ENCODE measurements at places on chromosomes 5 and 9.

- DNase-seq = peak; percentile 92
Measured at GRCh38 chr9:35906923-35907699, 1.1 kb downstream of the HRCT1 start.

DNA sequence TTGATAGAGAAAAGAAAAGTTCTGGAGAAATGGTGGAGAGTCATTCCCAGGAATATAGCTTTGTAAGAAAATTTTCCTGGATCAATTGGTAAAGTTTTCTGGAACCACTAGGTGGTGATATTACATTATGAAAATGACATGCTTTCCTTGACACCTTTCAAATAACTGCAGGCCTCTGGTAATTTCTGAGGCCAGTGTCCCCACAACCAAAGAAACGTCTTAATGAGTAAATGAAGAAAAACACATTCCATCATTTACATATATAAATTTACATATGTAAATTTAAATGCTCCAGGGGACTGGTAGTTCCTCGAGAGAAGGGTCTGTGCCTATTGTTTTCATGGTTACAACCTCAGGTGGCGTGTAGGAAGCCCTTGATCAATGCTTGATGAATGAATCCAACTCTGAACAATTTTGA, 17.2 kb upstream of the RGS3 start:
- DNase-seq = peak; percentile 35

DNA sequence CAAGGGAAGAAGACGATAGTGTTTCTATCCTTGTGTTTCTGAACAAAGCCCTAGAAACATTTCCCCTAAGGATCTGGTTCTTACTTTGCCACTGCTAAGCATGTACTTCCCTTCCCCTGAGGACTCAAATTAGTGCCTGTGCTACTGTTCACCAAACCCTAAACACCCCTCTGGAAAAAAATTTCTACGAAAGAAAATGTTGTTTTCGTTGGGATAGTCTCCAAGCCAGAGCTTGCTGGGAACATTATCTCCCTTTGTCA, 294.6 kb downstream of the BNC2 start:
- DNase-seq = no peak

DNA sequence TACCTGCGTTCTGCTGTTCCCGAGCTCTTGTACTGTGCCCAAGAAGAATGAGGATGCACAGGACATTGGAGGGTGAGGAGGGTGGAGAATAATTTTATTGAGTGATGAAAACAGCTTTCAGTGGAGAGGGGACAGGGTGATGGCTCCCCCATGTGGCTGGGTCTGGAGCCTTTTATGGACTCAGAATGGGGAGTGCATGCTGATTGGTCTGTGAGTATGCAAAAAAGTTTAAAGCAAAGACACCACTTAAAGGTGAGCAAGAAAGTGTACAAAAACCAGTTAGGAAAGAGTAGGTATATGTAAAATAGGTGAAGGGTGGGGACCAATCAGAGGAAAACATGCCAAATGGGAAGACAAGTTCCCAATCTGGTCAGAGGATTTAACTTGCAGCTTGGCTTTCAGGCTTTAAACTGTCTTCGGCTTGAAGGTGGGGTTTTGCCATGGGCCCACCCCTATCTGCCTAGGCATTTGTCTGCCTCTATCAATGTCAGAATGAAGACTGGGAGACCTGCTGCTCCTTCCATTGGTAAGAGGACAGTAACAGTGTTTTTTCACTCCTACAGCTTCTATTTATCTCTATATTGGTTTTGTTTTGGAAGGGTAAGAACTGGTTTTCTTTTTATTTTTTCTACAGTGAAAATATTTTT, 118.0 kb upstream of the RAI14 start:
- no peak for DNase-seq

- no peak for DNase-seq
Measured at GRCh38 chr5:76386360-76386759, 16.7 kb upstream of the IQGAP2 start.

GRCh38 chr9:128921881-128922763, 1.3 kb downstream of the PHYHD1 start:
- peak; percentile 43 for DNase-seq

DNA sequence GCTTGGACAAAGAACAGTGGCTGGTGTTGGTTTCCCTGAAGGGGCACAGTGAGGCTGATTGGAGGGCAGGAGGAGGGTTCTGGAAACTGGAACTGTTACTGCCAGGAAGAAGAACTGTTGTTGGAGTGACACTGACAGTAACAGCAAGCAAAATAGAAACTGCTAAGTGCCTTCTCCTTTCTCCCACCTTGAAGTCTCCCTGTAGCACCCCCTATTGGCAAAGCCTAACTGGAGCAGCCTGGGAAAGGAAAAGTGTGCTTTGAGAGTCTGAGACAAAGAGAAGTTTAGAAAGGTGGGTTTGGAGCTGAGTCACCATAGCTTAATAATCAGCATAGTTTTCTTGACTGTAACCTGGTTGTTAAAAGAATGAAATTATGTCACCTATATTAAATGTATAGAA, 2.5 kb upstream of the TMEM174 start:
- no peak for DNase-seq
